NCI-H774 (cell line): ENCODE measurements at places on chromosomes 16 and 17.

GRCh38 chr17:33745047-33745760 lies 452.1 kb upstream of the ASIC2 start:
- no peak for DNase-seq

DNA sequence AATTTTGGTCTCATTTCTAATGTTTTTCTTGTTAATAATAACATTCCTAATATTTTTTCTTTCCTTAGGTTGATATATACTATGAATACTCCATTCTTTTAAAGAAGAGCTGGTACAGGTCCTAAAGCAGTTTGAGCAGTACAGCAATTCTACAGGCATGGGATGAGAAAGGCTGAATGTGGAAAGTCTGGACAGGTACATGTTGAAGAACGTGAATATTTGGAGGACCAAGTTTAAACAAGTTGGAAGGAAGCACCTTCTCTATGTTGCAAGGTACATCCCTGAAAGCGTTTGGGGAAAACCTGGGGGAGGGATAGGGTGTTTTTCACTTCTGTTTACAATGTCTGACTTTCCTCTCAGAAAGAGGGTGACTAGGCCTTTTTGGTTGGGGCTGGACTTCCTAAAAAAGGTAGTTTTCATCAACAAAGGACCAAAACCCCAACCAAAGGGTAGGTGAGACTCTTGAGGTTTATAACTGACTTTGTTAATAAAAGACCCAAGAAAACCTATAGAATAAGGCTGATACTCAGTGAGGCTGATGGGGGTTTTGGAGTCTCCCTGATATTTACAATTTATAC lies 95.9 kb upstream of the AXIN2 start:
- DNase-seq = no peak

GRCh38 chr16:15966836-15967546 lies 17.6 kb downstream of the ABCC1 start:
- DNase-seq = no peak

- DNase-seq = no peak
These were observed 72.0 kb downstream of the MSI2 start for GRCh38 chr17:57328109-57328882.

GRCh38 chr17:34300652-34301370 lies 15.3 kb downstream of the CCL11 start:
- DNase-seq = no peak

DNA sequence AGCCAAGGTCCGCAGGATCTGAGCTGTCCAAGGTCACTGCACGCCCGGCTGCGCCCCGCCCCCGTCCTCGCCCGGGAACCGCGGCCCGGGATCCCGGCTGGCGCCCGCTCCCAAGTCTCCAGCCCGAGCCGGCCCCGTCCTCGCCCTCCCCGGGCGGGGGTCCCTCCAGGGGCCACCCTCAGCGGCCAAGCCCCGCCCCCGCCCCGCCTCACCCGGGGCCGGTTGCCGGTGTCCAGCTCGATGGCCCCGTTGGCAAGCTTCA lies 216 bp downstream of the VPS9D1 start:
- no peak for DNase-seq

GRCh38 chr17:4358154-4358553 lies 8.3 kb downstream of the UBE2G1 start:
- no peak for DNase-seq

GRCh38 chr17:11170881-11171280 lies 70.1 kb upstream of the SHISA6 start:
- DNase-seq = no peak

DNA sequence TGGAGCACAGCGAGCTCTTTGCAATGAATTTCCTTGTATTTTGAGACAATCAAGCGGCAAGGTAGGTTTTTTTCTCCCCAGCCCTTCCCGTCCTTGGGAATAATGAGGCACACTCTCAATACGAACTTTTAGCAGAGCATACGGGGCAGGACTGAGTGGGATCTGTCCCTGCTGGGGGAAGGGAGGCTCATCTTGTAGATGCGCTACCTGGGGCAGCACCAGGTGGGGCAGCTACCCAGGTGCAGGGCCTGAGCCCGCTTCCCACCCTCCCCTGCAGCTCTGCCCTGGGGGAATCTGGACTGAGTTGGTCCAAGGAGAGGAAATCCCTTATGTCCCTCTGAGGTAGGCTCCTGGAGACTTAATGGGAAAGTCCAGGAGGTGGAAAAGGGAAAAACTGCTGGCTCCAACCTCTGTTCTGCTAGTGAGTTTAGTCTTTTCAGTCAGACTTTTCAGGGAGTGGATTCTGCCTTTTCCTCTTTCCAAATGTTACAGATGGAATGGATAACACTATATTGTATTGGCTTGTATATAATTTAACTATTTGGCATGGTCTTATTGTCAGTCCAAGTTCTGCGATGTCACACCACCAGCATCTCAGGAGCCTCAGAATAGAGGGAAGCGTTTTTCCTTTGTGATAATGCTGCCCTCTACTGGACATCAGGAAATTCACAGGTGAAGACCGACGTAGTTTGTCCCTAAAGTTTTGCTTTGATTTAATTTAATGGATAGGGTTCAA lies 9.6 kb upstream of the CES1 start:
- DNase-seq = peak; percentile 10

GRCh38 chr16:51391798-51392511 lies 240.9 kb upstream of the SALL1 start:
- no peak for DNase-seq

- DNase-seq = no peak
These were observed 223.5 kb downstream of the CYB561 start for GRCh38 chr17:63222655-63223054.

DNA sequence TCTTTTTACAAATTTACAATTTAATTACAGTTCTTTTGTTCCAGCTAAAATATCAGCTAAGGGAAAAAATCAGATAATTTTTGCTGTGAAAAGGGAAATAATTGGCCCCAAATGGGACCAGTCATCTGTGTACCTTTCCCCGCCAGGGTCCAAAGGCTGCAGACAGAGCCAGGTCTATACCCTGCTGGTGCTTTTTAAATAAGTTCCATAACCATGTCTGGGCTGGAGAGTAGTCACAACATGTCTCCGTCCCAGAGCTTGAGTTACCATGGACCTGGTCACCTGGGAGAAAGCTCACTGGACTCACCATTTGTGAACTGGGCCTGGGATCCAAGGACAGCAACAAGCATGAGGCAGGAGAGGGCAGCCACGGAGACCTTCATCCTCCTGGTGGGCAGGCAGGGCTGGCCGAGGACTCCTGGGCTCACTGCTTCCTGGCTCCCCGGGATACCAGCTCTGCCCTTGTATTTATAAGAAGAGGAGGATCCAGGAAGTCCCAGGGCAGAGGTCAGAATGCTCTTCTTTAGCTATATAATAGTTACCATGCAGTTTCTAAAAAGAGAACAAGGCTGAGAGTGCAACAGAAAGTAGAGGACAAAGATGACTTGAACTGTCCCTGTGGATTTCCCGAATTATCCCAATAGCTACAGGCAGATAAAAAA lies at the start of gene CCL15:
Gene CCL15 (minus strand): TSS at position 444 of the 662 bp plus-strand sequence. CDS start 61 bp downstream, at position 383.
- no peak for DNase-seq

GRCh38 chr17:7667656-7668406 lies 17.1 kb downstream of the ATP1B2 start:
- DNase-seq = no peak

DNA sequence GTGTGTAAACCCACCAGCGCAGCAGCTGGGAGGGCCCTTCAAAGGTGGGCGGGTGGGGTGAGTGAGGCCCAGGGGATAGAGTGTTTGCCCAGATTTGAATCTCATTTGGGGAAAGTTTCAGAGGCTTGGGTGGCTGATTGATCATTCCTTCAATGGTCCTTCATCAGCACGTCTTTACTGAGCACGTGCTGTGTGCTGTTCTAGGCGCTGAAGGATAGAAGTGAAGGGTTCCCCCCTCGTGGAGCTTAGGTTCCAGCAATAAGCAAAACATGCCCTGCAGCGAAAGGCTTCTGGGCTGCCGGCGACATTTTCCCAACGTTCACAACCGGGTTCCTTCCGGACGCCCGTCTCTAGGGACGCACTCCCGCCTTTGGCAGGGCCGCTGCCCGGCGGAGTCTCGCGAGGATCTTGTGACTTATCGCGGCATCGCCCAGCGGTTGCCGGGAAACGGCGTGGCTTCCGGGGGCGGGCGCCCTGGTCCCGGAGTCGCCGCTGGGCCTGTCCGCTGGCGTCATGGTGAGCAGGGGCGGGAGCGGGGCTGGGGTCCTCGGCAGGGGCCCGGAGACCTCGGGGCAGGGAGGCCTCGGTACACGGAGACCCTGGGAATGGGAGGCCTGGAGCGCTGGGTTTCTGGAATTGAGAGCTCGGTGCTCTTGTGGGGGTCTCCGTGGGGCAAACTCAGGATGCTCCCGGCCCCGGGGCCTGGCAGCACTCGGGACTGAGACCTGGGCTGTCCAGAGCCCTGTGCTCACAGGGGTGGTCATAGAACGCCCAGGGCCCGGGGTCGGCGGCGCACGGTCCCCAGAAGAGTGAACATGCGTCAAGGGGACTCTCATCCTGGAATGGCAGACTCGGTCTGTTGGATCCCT lies 3.2 kb upstream of the DBNDD1 start:
- DNase-seq = peak; percentile 74

DNA sequence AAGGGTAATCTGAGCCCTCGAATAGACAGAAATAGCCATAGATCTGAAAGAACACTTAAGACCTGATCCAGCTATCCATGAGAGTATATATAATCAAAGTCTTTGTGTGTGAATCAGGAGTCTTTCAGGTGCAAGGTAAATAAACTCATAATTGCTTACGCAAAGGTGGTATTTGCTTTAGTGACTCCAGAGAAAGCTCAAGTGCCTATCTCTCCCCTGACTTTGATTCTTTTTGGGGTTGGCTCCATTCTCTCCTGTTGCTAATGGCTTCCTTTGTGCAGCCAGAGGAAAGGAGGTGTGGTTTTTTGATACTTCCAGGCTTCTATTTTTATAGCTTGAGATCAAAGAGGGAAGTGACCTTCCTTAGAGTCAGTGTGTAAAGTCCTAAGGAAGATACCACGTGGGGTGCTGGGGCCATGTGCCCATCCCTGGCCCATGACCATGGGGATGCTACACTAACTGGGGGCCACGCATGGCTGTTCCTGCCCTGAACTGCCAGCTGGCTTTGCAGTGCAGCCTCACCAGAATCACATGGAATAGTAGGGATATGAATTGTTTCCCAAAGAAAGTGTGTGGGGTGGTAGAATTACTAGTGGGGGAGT lies 45.8 kb downstream of the TENT4B start:
- peak; percentile 31 for DNase-seq

DNA sequence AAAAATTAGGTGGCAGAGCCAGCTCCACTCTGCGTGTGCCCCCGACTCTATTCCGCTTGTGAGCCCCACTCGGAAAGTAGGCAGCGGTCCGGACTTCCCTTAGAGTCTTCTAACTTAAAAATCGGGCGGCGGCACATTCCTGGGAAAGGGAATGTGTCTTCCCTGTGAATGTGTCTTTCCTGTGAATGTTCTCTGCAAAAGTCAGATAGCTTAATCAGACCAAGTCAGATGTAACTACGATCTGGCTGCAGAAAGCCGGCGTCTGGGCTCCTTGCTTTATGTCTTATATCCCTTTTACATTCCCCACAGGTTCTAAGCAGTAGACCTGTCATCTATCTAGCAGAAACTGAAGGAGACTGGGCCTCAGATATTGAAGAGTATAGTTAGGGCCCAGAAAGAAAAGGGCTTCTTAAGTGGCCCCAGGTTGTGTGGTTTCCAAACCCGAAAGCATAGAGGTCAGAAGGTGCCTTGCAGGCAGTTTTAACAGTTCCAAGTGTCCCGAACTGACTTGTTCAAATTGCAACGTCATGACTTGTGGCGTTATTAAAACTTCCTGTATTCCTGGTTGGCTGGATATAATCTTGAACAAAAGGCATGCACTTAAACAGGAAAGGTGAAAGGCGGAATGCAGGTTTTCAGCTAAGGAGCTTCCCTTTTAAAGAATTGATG lies 601 bp downstream of the PHKB start:
- DNase-seq = no peak

- no peak for DNase-seq
These were observed 65.6 kb downstream of the WIPI1 start for GRCh38 chr17:68391561-68392268.

DNA sequence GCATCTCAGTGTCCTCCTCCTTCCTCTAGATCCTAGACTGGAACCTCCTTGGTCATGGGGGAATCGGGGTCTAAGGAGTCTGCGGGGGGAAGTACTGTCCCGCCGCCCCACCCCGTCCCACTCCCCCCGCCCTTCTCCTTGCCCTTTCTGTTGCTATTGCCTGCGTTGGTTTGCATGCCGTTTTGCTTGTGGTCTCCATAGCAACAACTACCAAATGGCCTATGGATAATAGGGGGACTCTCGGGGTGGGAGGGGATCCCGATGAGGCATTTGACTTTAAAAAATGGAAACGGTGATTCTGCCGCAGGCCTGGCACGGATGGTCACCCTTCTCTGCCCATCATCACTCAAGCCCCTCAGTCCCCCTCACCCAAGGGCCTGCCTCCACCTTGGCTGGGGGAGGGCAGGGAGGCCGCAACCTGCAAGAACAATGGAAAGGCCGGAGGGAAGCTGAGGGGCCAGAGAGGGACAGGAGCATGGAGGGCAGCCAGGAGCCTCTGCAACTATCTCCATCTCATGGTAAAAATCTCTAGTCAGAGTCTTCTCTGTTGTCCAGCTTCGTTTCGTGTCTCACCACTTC lies 231.4 kb upstream of the TNRC6C start:
- no peak for DNase-seq

DNA sequence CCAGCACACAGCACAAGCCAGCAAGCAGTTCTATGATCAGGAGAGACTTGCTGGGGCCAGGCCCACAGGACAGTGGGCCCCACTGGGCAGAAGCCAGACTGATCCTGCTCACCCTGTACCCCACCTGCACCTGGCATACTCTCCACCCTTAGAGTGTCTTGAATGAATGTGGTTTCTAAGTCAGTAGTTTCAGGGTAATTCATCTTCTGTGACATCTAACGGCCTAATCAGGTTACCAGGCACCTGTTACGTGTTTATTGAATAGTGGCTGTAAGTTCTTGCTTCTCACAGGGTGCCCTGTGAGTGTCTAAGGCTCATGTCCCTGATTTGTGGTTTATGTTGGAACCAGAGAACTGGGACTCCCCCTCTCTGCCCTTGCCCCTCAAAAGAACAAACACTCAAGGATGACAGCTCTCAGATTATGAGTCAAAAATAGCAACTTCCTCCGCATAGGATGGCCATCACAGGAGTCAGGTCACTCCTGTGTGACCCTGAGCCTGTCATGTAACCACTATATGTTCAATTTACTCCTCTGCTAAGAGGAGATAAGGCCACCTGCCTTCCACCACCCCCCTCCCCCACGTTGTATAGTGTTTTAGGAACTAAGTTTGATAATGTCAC lies 7.0 kb upstream of the OR2C1 start:
- no peak for DNase-seq
